ENCODE measurements at places on chromosomes 4 and X.

DNA sequence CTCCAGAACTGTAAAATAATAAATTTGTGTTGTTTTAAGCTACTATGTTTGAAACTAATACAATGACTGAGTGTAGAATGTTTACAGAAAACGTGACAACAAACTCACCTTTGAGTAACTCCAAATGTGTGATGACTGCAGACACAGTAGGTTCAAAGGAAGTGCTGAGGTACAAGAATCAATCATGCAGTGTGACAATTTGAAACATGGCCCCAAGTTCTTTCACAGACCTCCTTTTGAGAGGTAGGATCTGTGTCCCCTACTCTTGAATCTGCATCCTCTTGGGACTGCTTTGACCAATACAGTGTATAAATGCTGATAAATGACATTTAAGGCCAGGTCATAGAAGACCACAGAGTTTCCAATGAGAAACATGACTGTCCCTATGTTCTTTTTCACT, 667.7 kb upstream of the DIPK2B start:
- DNase-seq: no peak

- DNase-seq: no peak
Measured at GRCh38 chr4:97994765-97995465, 148.4 kb downstream of the STPG2 start.

DNA sequence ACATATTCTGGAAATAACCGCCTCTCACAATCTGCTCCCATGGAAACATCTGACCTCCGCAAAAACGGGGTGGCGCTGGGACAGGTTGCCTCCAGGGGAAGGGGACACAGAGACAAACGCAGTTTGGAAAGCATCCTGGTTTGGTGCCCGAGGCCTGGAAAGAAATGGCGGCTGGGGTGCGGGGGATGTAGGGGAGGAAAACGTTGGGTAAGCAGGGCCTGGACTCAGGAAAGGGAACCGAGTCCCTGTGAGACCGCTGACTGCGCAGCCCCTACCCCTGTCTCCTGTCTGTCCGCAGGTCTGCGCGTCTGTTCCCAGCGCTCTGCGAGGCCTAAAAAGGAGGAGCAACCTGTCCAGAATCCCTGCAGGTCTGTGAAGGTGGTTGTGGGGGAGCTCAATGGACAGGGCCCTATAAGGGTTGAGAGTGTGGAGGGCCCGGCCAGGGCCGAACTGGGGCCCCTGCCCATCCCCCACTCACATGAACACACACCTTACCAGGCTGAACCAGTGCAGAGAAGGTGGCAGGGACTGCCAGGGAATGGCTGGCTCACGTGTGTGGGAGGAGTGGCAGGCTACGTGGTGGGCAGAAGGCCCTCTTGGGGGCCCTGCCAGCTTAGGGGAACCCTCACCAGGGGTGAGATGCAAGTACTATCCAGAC, 672 bp downstream of the TCEAL3 start:
- no peak for DNase-seq

- DNase-seq: no peak
Measured at GRCh38 chrX:143634663-143635455, 1.0 kb downstream of the SLITRK4 start.

GRCh38 chr4:120071192-120071795, 4.6 kb upstream of the MAD2L1 start:
- peak; percentile 91 for DNase-seq

DNA sequence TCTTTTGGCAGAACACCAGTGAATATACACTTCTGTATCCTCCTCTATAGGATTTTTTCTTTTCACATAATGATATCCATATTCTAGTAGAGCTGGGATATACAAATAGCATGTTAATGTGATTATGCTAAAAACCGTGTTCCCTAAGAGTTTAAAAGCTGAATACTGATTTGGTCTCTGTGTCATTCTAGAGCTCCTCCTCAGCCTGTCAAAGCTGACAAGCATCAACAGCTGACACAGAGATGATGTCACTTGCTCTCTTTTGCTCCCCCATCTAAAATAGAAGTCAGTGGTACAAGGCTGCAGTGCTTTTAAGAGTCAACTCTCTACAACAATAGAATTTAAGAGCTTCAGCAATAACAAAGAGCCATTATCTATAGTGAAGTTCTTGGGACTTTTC, 17.1 kb upstream of the HERC3 start:
- no peak for DNase-seq

GRCh38 chrX:154541896-154542722, 4.5 kb downstream of the G6PD start:
- peak; percentile 91 for DNase-seq

DNA sequence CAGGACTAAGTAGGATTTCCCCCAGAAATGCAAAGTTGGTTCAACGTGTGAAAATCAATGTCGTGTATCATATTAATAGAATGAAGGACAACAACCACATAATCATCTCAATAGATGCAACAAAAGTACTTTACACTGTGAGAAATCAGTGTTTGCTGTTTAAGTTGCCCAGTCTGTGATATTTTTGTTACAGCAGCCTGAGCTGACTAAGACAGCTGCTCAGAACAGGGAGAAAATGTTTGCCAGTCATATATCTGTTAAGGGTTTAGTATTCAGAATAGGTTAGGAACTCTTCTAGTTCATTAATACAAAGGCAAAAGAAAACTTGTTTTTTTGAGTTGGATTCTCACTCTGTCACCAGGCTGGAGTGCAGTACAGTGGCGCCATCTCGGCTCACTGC, 12.5 kb downstream of the MAEA start:
- no peak for DNase-seq

DNA sequence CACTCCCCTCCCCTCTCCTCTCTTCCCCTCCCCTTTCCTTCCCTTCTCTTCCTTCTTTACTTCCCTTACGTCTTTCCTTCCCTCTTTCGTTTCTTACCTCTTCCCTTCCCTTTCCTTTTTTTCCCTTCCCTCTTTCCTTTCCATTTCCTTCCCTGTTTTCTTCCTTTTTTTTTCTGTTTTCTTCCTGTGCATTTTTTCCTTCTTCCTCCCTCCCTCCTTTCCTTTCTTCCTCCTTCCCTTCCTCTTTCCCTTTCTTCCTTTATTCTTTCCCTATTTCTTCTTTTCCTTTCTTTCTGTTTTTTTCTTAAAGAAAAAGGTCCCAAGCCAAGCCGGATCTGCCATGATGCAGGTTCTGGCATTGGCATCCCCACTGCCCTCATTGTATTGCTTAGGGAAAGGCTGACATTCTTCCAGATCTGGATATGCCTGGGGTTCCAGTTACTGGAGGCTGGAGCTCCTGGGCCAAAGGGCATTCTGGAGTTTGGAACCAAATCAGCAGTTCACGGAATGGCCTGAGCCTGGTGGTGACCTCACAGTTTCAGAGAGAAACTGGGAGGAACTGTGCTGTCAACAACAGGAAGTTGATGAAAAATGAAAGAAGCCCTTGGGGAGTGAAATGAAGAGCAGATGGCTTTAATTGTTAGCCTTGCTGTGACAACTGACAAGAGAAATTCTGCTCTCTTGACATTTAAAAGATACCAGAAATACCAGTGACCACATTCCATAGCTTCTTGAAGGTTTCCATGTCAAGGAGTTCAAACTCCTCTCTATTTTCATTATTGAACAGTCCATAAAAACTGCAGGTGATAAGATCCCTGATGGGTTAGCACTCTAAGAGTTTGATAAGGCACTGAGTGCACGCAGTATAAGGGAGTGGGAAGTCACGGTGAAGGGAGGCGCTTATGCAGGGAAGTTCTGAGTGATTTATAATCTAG, 622.1 kb downstream of the SPRY1 start:
- peak; percentile 73 for DNase-seq

- no peak for DNase-seq
Measured at GRCh38 chr4:68129793-68130192, at the start of gene TMPRSS11F. TMPRSS11F (minus strand) TSS chr4:68129869; CDS start chr4:68129820, 49 bp downstream.

DNA sequence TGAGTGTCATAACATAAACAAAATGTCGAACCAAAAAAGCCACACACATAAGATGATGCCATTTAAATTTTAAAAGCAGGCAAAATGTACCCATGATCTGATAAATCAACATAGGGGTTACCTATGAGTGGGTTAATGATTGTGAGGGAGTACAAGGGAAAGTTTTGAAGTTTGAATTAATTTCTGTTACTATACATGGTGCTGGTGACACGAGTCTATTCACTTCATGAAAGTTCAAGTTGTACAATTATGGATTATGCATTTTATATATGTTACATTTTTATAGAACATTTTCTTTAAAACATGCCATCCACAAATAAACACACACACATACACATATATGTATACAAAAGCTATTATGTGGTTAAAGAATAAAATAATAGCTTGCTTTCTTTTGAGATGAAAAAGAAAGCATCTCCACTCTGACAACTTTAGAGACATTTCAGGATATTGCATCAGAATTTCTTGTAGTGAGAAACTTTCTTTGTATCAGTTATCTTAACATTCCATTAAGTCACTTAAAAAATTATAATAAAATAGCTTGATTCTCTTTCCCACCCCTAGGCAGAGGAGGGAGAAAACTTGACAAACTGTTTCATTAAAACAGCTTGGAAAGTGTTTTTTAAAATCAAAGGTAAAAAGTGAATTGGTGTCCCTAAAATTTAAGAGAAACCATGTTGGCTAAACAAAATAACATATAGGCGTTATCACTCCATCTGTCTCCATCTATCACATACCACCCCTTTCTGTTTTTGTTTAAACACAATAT, 891.8 kb upstream of the NDST4 start:
- DNase-seq: peak; percentile 7

DNA sequence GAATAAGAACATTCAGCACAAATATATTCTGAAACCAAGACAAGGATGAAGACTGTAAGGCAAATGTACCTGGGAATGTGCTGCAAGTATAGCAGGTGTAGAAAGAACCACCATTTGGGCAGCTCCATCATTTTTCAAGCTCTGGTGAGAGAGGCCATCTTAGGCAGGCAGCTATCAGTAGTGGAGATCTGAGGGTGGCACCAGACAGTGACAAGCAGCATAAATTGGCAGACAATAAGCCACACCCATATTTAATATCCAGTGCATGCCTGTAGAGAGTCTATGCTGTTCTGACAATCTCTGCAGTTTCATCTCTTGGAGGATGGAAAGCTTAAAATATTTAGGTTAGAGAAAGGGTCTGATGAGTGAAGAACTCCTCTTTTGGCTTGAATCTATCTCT, 22.5 kb downstream of the CCNG2 start:
- DNase-seq: no peak

DNA sequence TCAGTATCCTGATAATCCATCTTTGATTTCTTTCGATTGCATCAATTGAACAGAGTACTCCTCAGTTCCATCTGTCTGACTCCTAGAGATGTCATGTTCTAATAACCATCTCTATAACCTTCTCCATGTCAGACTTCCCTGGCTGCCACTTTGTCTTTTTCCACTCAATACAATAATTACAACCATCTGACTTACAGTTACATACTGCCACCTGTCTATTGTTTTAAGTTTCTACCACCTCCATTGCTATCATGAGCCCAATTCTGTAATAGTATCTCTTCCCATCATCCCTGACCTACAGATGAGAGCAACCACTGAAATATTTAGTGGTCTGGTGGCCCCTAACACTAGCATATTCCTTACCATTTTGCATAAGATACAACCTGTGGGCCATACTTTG, 439.2 kb upstream of the FAM47C start:
- peak; percentile 4 for DNase-seq

- DNase-seq: peak; percentile 49
Measured at GRCh38 chr4:23135792-23136645, 443.3 kb downstream of the GBA3 start.
